ENCODE measurements at places on chromosomes 7 and 10. TPM values are rescaled to one million over a fixed set of nuclear protein-coding genes. Genes with fewer than 3 reads are reported as not detected.
A peak's percentile ranks its signal among the peaks of the same experiment; 100 is the strongest.

DNA sequence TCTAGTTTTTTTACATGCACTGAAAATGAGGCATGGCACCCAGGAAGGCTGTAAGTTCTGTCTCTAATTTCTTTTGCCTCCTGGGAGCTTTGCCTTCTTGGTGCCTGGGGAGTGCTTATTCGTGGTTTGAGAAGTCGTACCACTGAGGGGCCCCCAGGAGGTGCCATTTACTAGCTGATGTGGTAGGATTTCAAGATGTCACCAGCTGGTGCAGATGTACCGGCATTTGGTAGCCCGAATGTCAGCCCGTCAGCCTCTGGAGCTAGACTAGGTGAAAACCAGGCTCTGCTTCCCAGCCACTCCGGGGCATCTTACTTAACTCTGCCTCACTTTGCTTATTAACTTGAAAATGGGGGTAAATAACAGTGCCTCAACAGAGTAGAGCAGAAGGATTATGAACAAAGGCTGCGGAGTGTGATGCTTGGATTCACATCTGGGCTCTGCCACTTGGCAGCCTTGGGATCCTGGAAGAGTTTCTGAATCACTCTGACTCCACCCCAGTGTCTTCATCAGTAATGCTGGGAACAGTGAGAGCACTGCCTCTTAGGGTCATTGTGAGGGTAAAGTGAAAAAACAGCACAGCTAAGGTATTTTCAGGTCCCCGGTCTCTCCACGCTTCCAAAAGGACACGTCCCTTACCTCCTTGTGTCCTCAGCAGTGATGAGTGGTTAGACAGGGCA, 31.4 kb upstream of the BTBD16 start:
- DNase-seq = no peak

- DNase-seq = no peak
These were observed 19.4 kb downstream of the COPG2 start for GRCh38 chr7:130649004-130649790.

BMPR1A gene
- polyA plus RNA-seq = 65.1 TPM

ELFN1 gene
- polyA plus RNA-seq = 10.0 TPM

GRCh38 chr7:36280840-36281812, 108.5 kb upstream of the ANLN start:
- no peak for DNase-seq

- DNase-seq = no peak
These were observed 18.3 kb downstream of the INPP5A start for GRCh38 chr10:132555648-132556575.

DNA sequence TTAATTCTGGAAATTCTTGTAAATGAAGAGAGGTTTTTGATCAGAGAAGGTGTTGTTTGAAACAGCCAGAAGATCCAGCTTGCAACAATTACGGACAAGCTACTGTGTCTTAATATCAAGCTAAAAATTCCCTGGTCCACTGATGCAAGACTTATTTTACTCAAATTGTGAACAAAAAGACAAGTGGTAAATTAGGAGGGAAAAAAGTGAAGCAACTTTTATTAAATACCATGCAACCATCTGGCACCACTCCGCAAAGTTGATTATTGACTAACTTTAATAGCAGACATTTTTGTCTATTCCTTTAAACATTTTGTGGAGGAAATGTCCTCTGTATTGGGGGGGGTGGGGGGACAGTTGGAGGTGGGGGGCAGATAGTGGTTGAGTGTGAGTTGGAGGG, 5.1 kb upstream of the CAV2 start:
- DNase-seq = no peak

TWIST1 gene
- polyA plus RNA-seq = 38.1 TPM

DNA sequence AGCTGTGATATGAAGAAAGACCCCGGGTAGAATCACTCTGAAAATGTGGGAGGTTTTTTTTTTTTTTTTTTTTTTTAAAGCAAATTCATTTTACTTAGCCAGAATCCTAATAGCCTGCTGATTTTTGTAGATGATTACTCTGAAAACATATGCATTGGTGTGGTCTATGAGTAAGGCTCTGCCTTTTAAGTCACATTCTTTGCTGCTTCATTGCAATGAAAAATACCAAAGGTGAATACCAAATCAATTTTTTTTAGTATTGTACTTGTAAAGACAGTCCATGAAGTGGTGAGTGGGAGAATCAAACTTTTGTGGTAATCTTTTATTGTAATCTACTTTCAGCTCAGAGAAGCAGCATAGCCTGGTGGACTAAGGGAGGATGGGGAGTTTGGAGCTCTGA, 130.3 kb downstream of the SDK1 start:
- no peak for DNase-seq

- DNase-seq = no peak
These were observed 156.3 kb downstream of the CCDC71L start for GRCh38 chr7:106504645-106505044.

- DNase-seq = no peak
These were observed 111.5 kb downstream of the CCNY start for GRCh38 chr10:35447693-35448407.

GRCh38 chr7:974820-975681, at the start of gene COX19:
COX19 (minus strand) TSS chr7:975549; CDS start chr7:975509, 40 bp downstream.
- DNase-seq = peak; percentile 88

- no peak for DNase-seq
These were observed 189.8 kb upstream of the IMMP2L start for GRCh38 chr7:111752022-111752582.

TMEM225B gene
- 0.79 TPM for polyA plus RNA-seq

- DNase-seq = no peak
These were observed 35.2 kb downstream of the CCDC71L start for GRCh38 chr7:106625678-106626301.

TET1 gene
- 9.8 TPM for polyA plus RNA-seq

DNA sequence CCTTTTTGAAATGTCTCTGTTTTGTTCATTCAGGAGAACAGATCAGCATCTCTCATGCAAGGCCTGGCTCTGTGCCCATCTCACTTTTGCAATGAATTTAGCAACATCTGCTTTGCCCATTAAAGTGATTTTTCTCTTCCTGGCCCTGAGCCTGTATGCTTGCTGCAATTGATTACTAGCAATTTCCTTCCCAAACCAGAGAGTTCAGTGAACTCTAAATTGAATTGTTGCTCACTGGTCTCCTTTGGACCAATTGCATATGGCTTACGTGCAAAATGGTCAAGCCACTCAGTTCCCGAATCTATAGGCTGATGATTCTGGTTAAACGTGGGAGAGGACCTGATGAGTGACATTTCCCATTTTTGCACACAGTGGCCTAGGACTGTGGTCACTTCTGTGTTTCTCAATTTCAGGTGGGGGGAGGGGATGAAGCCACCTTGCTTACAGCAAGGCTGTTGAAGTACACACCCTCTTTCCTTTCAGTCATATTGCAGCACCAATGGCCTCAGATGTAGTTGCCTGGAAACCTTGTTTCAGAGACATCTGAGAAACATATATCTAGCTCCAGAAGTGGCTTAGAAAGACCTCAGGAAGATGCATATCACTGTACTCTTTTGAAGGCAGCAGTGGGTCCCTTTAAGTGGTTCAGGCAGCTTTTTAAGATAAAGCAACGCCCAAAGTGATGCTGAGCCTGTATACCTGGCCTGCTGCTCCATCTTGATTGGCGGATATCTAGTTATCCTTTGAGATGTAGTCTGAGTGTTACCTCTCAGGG, 201.4 kb downstream of the PTEN start:
- DNase-seq = peak; percentile 78

TMEM178B gene
- polyA plus RNA-seq = not detected

STEAP4 gene
- not detected for polyA plus RNA-seq

GRCh38 chr7:30458311-30458710, 20.3 kb downstream of the NOD1 start:
- DNase-seq = no peak

DNA sequence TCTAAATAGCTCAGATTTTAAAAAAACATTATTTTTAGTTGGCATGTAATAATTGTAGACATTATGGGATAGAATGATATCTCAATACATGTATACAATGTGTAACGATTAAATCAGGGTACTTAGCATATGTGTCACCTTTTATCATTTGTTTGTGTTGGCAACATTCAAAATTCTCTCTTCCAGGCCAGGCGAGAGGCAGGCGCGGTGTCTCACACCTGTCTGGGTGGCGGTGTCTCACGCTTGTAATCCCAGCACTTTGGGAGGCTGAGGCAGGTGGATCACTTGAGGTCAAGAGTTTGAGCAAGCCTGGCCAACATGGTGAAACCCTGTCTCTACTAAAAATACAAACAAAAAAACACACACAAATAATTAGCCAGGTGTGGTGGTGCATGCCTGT, 151.7 kb downstream of the RTKN2 start:
- no peak for DNase-seq

EGR2 gene
- polyA plus RNA-seq = 3.5 TPM

GRCh38 chr10:7417103-7417623, 6.3 kb upstream of the SFMBT2 start:
- peak; percentile 35 for DNase-seq

SPDYE6 gene
- 1.9 TPM for polyA plus RNA-seq

- no peak for DNase-seq
These were observed 119.0 kb upstream of the FEZF1 start for GRCh38 chr7:122423591-122423990.
